ENCODE measurements at places on chromosomes 7 and 10.

DNA sequence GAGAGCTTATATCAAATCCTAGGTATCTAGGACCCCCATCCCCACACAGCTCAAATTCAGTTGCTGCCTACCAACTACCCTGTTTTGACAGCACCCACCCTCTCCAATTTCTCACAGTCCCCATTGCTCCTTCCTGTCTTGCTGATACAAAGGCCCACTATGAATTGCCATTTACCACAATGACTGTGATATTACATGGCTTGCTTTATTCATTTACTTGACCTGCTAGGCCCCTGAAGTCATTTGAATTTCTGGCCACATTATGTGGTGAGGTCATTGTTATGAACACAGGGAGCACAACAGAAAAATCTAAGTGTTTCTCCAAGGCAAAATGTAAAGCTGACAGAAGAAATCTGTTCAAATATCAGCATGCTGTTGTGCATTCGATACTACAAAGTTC, 101.4 kb downstream of the PPP1R17 start:
- H3K36me3 ChIP-seq = no peaks in the 10 kb centered on the region
- no peaks in the 10 kb centered on the region for H3K27me3 ChIP-seq
- H3K27ac ChIP-seq = no peak overlapping the region
- H3K4me3 ChIP-seq = no peak overlapping the region
- DNase-seq = no peak

GRCh38 chr7:105346593-105347322, 42.0 kb downstream of the SRPK2 start:
- no peaks in the 10 kb centered on the region for H3K27me3 ChIP-seq
- H3K27ac ChIP-seq = no peak overlapping the region
- H3K36me3 ChIP-seq = no peaks in the 10 kb centered on the region

- no peak overlapping the region for H3K27ac ChIP-seq
- no peaks in the 10 kb centered on the region for H3K4me1 ChIP-seq
- H3K36me3 ChIP-seq = no peaks in the 10 kb centered on the region
- no peak for DNase-seq
- no peak overlapping the region for H3K4me3 ChIP-seq
Observed at GRCh38 chr10:5155951-5156350, 29.0 kb downstream of the AKR1C8 start.

GRCh38 chr7:22159341-22159740, 197.6 kb downstream of the RAPGEF5 start:
- H3K4me1 ChIP-seq = no peaks in the 10 kb centered on the region
- DNase-seq = no peak
- H3K4me3 ChIP-seq = no peak overlapping the region
- no peak overlapping the region for H3K27ac ChIP-seq

- no peaks in the 10 kb centered on the region for H3K36me3 ChIP-seq
- H3K4me1 ChIP-seq = peaks cover 32% of the 10 kb centered on the region
- H3K4me3 ChIP-seq = peak overlapping the region; percentile 90
- DNase-seq = no peak
Observed at GRCh38 chr7:114924038-114924712, 2.3 kb downstream of the MDFIC start.

DNA sequence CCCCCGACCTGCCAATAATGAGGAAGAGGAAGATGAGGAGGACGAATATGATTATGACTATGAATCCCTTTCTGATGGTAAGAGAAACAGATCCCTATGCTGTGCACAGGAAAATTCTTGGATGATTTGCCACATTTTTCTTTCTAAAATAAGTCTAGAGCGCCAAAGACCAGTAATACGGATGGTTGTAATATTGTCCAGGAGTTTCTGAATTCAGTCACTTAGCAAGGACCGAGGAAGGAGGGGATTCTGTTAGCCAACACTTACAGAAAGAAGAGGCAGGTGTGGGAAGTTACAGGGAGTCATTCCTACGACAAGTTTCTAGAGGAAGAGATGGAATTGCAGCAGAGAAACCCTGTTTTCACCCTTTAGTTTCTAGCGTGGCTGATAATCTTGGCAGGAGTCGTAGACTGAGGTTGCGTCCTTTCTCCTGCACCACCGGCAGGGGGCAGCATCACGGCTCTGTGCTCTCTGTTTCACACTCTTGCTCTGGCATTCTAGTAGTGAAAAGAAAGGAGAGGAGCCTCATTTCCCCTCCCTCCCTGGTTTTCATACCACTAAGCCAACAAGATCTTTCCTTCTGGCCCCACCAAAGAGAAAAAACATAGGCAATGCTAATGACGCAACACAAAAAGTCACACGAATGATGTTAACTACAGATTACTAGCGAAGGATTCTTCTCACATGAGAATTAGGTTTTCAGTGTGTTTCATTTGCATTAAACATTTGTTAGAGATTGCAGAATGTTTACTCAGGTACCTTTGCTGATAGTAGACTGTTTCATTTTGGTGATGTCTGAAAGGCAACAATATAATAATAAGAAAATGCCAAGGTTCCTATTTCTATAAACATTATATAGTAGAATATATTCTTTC, 82.7 kb downstream of the NOC3L start:
- peak; percentile 74 for DNase-seq
- no peak overlapping the region for H3K27ac ChIP-seq
- peaks cover 5% of the 10 kb centered on the region for H3K4me1 ChIP-seq
- H3K27me3 ChIP-seq = no peaks in the 10 kb centered on the region

DNA sequence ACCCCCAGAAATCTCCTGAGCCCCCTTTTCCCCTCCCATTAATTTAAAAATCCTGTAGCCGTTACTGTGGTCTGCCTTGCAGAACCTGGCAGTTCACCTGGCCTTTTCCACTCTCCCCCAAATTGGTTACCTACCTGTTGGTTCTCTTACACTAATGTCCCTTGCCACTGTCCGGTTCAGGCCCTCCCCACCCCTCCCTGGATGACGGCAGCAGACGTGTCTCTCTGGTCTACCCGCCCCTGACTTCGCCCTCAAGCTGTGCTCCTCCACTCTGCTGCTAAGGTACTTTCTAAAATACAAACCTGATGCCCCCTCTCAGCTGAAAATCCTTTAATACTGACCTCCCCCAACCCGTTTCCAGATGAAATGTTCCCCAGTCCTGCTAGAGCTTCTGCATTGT, 15.6 kb upstream of the SH3PXD2A start:
- H3K4me3 ChIP-seq = no peak overlapping the region
- no peaks in the 10 kb centered on the region for H3K27me3 ChIP-seq
- H3K36me3 ChIP-seq = no peaks in the 10 kb centered on the region
- no peak overlapping the region for H3K27ac ChIP-seq

- no peaks in the 10 kb centered on the region for H3K27me3 ChIP-seq
- no peak overlapping the region for H3K27ac ChIP-seq
- no peak overlapping the region for H3K4me3 ChIP-seq
Observed at GRCh38 chr10:61283481-61284221, 169.5 kb downstream of the TMEM26 start.

GRCh38 chr7:45000093-45001032, at the start of gene CCM2:
Gene CCM2, plus strand, starts transcription at chr7:45000201. Its CDS starts 133 bp downstream, at chr7:45000334.
- no peaks in the 10 kb centered on the region for H3K36me3 ChIP-seq
- DNase-seq = peak; percentile 83

All from upper lobe of right lung (tissue), 1 donor.